ENCODE measurements at places on chromosomes 5 and 9. TPM values are rescaled to one million over a fixed set of nuclear protein-coding genes. Genes with fewer than 3 reads are reported as not detected.

Gene IL3
- not detected for total RNA-seq

Gene ZFP37
- total RNA-seq = 2.4 TPM

GRCh38 chr5:150270541-150271295 lies 18.9 kb downstream of the CAMK2A start:
- DNase-seq = no peak

DNA sequence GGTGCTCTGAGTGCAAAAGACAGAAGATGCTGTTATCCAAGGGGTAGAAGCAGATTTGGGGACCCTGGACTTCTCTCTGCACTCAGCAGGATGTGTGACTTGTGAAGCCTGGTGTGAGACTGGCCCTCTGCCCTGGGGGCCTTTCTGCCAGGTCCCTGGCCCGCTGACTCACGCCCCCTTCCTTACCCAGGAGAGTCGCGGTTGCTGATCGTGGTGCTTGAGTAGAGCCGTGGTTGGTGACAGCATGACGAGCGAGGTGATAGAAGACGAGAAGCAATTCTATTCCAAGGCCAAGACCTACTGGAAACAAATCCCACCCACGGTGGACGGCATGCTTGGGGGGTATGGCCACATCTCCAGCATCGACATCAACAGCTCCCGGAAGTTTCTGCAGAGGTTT lies 6.5 kb downstream of the NTMT1 start:
- no peak for DNase-seq

- DNase-seq = no peak
Observed at GRCh38 chr5:14996997-14997396, 125.4 kb upstream of the ANKH start.

- no peak for DNase-seq
Observed at GRCh38 chr5:62631909-62632580, 53.4 kb downstream of the LRRC70 start.

GRCh38 chr5:119397518-119398380 lies 41.9 kb downstream of the TNFAIP8 start:
- DNase-seq = no peak

GRCh38 chr5:21603796-21604195 lies 1249.3 kb downstream of the CDH12 start:
- DNase-seq = no peak

DNA sequence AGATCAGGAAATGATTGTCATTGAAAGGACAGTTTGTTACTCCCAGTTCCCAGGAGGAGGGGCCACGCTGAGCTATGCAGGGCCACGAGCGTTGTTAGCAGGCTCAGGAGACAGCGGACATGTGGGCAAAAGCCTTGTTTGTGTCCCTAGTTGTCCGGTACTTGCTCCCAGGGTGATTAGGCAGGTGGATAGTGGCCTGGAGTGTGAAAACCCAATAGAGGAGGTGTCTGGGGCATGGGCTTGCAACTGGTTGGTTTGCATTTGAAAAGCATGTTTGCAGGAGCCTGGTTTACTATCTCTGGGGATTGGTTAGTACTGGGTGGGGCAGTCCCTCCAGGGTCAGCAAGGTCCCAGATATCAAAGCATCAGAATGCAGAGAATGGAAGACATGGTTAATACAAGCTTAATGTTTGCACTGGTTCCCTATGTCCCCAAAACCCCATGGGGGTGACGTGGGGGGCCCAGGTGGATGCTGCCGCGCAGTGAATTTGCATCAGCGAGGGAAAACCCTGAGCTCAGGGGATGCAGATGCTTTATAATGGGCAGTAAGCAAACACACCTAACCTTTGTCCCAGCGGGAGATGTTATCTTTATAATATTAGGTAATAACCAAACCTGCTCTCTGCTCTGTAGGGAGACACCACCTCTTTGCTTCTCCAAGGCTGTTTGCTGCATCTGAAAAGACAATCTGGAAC lies 39.7 kb downstream of the ROPN1L start:
- no peak for DNase-seq
